ENCODE measurements at places on chromosomes 12 and 14.

- no peak for DNase-seq
These were observed 206.5 kb upstream of the KRR1 start for GRCh38 chr12:75717902-75718301.

DNA sequence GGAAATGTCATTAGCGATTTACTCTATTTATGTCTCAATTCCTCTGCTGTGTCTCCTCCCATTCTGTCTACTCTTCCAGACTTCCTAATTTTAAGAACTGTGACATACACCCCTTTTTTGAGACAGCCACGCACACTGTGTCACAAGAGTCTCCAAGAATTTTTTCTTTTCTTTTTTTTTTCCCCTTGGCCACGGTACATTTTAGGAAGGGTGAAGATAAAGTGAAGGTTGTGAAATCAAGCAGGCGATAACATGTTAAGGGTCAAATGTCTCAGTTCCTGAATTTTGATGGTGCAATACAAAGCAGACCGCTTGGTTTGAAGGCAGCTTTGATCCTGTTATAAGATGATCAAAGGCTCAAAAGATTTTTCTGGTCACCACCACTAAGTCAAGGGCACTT, 4.3 kb downstream of the OLR1 start:
- DNase-seq: no peak

DNA sequence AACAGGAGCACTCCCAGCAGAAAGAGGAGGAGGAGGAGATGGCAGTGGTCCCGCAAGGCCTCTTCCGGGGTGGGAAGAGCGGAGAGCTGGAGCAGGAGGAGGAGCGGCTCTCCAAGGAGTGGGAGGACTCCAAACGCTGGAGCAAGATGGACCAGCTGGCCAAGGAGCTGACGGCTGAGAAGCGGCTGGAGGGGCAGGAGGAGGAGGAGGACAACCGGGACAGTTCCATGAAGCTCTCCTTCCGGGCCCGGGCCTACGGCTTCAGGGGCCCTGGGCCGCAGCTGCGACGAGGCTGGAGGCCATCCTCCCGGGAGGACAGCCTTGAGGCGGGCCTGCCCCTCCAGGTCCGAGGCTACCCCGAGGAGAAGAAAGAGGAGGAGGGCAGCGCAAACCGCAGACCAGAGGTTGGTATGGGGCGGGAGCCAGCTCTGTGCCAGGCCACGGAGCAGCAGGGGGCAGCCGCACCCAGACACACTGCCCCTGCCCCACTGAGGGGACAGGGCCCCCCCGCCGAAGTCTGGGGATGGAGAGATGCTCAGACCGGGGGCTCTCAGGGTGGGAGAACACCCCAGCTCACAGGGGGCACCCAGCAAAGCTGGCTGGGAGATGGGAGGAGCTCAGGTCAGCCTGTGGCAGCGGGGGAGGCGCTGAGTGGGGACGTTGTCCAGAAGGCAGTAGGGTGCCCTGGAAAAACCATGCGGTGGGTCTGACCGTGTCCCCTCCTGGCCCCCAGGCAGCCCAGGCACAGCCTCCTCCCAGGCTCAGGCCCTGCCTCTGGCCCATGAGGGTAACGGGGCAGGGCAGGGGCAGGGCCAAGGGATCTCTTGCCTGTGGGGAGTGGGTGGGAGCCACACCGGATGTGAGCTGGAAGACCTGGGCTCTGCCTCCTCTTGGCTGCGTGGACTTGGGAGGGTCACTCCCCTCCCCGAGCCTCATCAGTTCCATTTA, 9.8 kb downstream of the CHGA start:
- no peak for DNase-seq

- no peak for DNase-seq
These were observed 133.1 kb downstream of the TMEM30B start for GRCh38 chr14:61147831-61148549.

GRCh38 chr14:100317912-100318808, 5.0 kb upstream of the SLC25A47 start:
- peak; percentile 64 for DNase-seq

- peak; percentile 24 for DNase-seq
These were observed 131.2 kb upstream of the FOXG1 start for GRCh38 chr14:28635387-28635786.

DNA sequence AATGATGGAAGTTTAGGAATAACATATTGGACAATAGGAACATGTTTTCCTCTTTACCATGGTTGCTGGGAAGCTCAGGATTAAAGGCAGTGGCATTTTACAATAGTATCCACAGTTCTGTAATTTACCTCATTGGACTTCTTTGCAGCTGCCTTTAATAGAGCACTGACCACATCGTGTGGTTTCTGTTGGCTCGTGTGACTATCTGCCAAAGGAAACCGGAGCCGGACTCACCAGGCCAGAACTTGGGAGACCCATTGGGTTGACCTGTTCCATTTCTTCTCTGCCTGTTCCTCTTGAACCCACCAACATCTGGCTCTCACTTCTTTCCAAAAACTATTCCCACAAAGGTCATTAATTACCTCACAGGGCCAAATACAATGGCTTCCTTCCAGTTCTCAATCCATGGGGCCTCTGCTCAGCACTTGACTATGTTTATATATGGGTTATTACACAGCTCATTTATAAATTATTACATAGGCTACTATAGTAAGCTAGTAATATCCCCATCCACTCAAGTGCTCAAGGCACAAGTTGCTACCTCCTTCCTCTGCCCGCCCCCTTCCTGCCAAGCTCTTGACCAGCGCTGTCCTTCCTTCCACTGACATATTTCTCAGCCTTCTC, 121.5 kb upstream of the VASH1 start:
- no peak for DNase-seq

GRCh38 chr14:62428429-62429203, 616.6 kb downstream of the KCNH5 start:
- DNase-seq: no peak

- no peak for DNase-seq
These were observed 216.0 kb upstream of the PRKD1 start for GRCh38 chr14:30143627-30144026.

DNA sequence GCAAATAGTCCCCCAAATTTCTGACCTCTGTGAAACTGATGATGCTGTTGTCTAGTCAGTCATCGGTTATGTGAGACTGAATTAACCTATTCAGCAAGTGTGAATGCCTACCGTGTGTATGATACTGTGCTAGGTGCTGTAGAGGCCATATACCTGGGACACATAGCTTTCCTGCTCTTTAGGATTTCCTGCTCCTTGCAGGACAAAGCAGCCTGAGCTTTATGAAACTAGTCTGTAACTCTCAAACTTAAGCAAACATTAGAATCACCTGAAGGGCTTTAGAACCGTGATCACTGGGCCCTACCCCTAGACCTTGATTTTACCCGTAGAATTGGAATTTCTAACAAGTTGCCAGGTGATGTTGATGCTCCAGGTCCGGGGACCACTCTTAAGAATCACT, 6.9 kb downstream of the MARK3 start:
- DNase-seq: no peak

GRCh38 chr12:21718944-21719650, 55.4 kb downstream of the KCNJ8 start:
- DNase-seq: no peak

DNA sequence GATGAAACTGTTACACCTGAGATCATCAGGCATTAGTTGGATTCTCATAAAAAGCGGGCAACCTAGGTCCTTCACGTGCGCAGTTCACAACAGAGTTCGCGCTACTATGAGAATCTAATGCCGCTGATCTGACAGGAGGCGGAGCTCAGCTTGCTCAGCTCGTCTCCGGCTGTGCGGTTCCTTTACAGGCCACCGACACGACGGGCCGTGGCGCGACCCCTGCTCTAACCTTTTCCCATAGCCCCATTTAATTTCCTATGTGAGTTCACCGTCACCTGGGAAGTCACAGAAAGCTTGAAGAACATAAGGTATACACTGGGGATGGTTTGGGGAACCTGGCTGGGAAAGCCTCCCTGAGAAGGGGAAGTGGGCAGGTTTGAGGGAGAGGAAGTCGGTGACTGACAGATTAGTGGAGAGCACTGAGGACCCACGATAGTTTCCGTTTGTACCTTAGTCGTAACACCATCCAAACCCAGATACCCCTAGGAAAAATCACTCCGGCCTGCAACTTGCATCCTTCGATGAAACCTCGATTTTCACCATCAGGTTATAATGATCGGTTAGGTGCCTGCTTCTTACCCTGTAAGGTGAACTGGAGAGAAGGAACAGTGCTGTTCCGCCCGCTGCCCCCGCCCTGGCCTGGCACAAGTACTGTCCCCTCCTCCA, 2.8 kb upstream of the AAAS start:
- peak; percentile 46 for DNase-seq

GRCh38 chr12:95460896-95461295, 13.1 kb upstream of the METAP2 start:
- no peak for DNase-seq

DNA sequence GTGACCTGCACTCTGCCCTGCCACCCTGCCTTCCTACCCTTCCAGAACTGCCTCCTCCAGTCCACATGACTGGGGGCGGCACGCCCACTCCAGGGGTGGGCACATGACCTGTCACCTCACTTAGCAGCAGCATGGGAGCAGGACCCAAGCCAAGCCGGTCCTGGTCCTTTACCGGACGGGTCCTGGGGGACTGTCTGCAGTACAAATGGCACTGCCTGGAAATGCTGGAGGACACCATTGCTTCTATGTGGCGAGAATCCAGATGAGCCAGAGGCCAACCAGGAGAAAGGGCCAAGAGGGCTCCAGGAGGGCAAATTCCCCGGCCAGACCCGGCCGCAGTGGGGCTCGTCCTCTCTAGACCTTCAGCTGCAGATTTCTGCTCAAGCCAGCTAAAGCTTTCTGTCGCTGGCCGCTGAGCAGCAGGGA, 33.1 kb downstream of the ITPK1 start:
- no peak for DNase-seq

GRCh38 chr12:32110942-32111341, 4.3 kb downstream of the BICD1 start:
- DNase-seq: no peak

GRCh38 chr14:44412858-44413569, 94.1 kb downstream of the FSCB start:
- no peak for DNase-seq

DNA sequence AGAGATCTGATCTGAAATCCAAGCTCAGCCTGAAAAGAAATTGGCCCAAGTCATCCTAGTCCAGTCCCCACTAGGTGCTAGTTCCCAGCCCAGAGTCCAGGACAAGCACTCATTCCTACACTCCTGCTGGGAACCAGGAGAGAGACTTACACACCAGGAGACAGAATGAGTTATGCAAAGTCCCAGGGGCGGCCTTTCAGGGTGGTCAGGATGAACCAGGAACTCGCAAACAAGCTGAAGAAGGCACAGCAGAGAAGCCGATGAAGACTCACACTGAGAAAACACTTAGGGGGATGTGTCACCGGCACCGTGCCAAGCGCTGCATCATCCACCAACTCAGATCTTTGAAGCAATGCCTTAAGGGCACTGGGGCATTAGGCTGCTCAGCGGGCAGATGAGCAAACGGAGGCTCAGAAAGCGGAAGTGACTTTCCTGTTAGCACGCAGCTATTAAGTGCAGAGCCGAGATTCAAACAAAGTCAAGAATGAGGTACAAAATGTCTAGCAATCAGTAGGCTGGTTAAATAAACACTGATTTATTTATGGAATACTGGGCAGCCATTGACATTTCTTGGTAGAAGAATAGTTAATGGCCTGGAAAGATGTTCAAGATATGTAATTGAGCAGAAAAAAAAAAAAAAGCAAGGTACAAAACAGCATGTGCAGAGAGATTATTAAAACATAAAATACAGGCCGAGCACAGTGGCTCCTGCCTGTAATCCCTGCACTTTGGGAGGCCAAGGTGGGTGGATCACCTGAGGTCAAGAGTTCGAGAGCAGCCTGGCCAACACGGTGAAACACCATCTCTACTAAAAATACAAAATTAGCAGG, 78.7 kb downstream of the LRRC74A start:
- DNase-seq: peak; percentile 74

DNA sequence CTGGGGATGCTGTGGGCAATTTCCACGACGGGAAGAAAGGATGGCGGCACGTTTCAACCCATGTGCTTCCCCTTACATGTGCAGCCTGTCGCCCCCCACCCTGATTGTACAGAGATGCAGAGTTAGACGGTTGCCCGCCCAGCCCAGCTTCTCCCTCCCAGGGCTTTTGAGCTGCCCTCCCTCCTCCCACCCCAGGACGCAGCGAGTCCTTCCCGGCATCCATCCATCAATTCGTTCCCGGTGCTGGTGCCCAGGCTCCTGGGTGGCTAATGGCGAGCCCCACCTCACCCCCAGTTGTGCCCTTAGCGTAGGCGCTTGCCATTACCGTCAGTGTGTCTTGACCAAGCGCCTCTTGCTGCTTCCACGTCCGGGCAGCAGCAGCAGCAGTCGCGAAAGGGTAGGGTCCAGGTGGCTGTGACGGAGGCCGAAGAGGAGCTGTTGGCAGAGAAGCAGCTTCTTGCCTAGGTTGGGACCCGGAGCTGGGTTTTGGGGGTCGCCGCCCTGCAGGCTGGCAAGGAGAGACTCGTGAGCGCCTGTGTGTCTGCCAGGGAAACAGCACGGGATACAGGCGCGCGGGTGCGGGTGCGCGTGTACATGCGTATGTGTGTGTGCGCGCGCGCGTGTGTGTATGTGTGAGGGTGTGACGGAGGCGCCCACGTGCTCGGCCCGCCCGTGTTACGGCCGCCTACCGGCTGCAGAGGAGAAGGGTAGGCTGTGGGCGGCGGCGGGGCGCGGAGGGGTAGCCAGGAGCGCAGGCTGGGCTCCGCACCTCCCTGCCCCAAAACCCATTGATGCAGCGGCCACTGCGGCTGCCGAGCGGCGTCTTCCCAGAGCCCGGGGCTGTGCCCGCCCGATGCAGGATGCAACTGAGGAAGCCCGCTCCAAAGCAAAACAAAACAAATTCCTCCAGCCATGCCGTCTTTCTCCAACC, at the start of gene SLC6A15:
SLC6A15 (minus strand) TSS at position 602 of the 931 bp plus-strand sequence. CDS start 20,679 bp downstream, outside the sequence.
- DNase-seq: no peak

DNA sequence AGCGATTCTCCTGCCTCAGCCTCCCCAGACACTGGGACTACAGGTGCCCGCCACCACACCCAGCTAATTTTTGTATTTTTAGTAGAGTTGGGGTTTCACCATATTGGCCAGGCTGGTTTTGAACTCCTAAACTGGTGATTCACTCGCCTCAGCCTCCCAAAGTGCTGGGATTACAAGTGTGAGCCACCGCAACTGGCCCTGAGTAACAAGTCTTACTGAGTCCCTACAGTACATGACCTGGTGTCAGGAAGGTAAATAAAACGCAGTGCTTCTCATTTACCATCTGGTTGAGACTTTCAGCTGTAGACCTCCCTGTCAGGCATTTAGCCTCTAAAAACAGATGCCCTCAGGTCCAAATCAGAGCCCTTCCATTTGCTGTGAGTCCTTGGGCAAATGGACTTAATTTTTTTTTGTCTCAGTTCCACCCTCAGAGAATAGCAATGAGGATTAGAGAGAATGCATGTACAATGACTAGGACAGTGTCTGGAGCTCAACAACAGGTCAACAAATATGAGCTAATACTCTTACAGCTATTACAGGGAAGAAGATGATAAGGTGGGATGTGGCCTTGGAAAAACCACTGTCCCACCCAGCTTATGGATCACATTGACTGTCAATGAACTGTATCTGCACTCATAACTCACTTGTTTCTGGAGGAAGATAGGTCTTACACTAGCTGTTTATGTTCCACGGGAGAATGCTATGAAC, 70.5 kb downstream of the PHLDA1 start:
- DNase-seq: no peak

- DNase-seq: no peak
These were observed 39.2 kb downstream of the PRIMA1 start for GRCh38 chr14:93749076-93749420.

GRCh38 chr12:51590347-51591015, 552 bp upstream of the SCN8A start:
- DNase-seq: peak; percentile 68

Measured in stimulated activated CD4-positive, alpha-beta T cell treated with anti-CD3 and anti-CD28 coated beads, Interleukin-2, amount 100 ng/mL, for 48 hours (primary cell).